Cardiac muscle cell (in vitro differentiated cells and primary cell): ENCODE measurements at places on chromosomes 13 and 19.

GRCh38 chr19:44684892-44685863, 13.8 kb upstream of the CEACAM16 start:
- H3K4me1 ChIP-seq: no peaks in the 10 kb centered on the region
- H3K27ac ChIP-seq: peak overlapping the region; percentile 48
- H3K4me3 ChIP-seq: no peak overlapping the region
- no peaks in the 10 kb centered on the region for H3K27me3 ChIP-seq
- no peaks in the 10 kb centered on the region for H3K36me3 ChIP-seq

DNA sequence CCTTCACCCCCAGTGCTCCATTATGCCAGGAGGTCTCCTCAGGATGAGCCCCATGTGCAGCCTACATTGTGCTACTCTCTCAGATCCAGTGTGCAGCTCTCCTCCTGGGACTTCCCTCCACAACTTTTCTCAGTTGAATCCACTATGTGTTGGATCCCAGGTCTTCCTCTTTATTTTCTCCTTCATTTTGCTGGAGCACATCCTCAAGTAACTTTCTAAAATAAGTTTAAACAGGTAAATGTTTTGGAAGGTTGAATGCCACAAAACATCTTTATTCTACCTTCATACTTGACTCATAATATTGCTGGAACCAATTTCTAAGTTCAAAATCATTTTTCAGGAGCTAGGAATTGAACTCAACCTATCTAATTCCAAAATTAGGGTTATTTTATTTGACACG, 52.1 kb downstream of the C13orf46 start:
- H3K4me1 ChIP-seq: no peaks in the 10 kb centered on the region
- no peak overlapping the region for H3K27ac ChIP-seq
- DNase-seq: no peak
- no peak overlapping the region for H3K4me3 ChIP-seq
- no peaks in the 10 kb centered on the region for H3K27me3 ChIP-seq

GRCh38 chr13:35793823-35794222, 317.3 kb upstream of the MAB21L1 start:
- H3K27ac ChIP-seq: no peak overlapping the region
- H3K4me3 ChIP-seq: no peak overlapping the region
- no peaks in the 10 kb centered on the region for H3K36me3 ChIP-seq
- no peaks in the 10 kb centered on the region for H3K27me3 ChIP-seq
- DNase-seq: no peak

- H3K27me3 ChIP-seq: no peaks in the 10 kb centered on the region
- H3K27ac ChIP-seq: no peak overlapping the region
- H3K4me3 ChIP-seq: no peak overlapping the region
- H3K4me1 ChIP-seq: no peaks in the 10 kb centered on the region
- no peak for DNase-seq
- no peaks in the 10 kb centered on the region for H3K36me3 ChIP-seq
Observed at GRCh38 chr19:13173139-13173737, 23.0 kb downstream of the IER2 start.

- H3K27me3 ChIP-seq: no peaks in the 10 kb centered on the region
- H3K27ac ChIP-seq: no peak overlapping the region
- peaks cover 3% of the 10 kb centered on the region for H3K4me1 ChIP-seq
- DNase-seq: no peak
- H3K36me3 ChIP-seq: no peaks in the 10 kb centered on the region
Observed at GRCh38 chr13:40994581-40995230, 24.4 kb downstream of the ELF1 start.

DNA sequence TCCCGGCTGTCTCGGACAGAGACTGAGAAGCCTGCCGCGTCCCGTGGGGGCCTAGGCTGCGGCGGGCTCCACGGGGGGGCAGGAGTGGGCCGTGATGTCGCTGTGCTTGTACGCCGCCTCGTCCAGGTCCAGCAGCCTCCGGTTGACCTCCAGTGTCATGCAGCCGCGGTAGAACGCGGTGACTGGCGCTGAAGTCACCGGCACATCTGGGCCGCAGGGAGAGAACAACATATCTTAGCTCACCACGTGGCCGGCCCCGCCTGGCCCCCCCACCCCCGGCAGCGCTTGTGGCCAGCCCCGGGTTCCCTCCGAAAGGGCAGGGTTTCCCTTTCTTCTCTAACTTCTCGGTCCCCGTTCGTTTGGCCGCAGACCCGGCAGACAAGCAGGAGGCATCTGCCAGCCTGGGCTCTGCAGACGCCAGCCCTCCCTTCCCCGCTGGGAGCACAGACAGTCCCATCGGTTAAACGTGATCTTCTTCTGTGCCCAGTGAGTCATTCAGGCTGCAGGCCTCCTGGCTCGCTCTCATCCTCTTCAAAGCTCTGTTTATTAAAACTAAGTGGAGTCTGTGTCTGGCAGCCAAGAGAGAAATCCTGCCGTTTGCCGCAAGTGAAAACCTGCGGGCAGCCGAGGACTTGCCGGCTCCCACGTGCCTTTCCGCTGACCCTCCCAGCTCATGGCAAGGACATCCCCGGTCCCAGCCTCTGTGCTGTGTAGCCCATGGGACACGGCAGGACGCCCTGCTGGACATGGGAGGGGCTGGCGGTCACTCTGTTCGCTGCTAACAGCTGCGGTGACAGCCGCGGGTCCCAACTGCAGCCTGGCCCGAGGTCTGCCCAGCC, 42.8 kb downstream of the GAS6 start:
- H3K36me3 ChIP-seq: peaks cover 5% of the 10 kb centered on the region
- DNase-seq: no peak
- no peak overlapping the region for H3K27ac ChIP-seq
- no peaks in the 10 kb centered on the region for H3K4me1 ChIP-seq

DNA sequence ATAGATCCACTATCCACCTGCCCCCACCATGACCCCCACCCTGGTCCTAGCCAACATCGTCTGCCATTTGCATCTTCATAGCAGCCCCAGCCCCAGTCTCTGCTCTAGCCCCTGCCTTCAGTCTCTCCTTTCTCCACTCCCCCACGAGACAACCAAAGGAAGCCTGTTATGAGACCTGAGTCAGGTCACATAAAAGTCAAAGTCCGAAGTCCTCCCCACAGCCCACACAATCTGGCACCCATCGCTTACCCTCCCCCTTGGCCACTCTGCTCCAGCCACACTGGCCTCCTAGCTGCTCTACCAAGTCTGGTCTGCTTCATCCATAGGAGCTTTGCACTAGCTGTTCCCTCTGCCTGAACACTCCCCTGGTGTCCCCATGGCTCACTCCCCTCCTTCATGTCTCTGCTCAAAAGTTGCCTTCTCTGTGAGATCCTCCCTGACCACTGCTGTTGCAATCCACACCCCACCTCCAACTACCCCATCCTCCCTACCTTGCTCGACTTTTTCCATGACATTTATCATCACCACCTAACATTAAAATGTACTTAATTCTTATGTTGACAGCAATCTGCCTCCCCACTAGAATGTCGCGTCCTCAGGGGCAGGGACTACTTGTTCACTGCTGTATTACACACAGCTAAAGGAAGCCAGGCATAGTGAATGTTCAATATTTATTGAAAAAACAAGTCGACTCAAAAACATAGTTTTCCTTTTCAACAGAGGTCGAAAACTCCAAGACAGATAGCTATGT, 1.2 kb upstream of the PLEKHG2 start:
- no peak for DNase-seq
- H3K4me3 ChIP-seq: peak overlapping the region; percentile 34
- peak overlapping the region; percentile 94 for H3K27ac ChIP-seq
- peaks cover 18% of the 10 kb centered on the region for H3K4me1 ChIP-seq
- H3K27me3 ChIP-seq: no peaks in the 10 kb centered on the region

- peaks cover 5% of the 10 kb centered on the region for H3K27me3 ChIP-seq
- DNase-seq: no peak
- H3K4me1 ChIP-seq: peaks cover 5% of the 10 kb centered on the region
- H3K4me3 ChIP-seq: no peak overlapping the region
Observed at GRCh38 chr13:110113284-110113764, 193.6 kb downstream of the COL4A1 start.

DNA sequence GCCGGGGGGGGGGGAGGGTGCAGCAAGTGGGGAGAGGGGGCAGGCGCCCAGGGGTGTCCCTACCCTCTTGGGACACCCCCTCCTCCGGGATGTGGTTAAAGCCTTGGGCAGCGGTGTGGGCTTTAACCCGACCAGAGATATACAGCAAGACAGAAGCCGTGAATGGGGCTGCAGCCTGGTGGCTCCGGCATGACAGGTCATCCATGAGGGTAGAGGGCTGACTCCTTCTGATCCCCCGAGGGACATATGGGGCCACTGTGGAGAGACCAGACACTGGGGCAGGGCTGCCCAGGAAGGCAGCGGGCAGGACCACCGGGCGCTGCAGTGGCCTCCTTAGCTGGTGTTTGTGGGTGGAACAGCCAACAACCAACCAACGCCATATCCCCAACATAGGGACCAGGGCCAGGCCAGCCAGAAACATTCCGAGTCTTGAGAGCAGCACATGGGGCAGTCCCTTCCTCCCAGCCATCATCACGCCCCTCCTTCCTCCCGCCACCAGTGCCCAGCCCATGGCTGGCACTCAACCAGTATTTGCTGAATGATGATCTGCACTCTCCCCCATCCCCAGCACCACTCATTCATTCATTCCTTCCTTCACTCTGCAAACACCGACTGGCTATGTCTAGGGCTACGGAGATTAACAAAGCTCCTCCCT, 18.2 kb downstream of the ELAVL1 start:
- no peak overlapping the region for H3K4me3 ChIP-seq
- peaks cover 55% of the 10 kb centered on the region for H3K36me3 ChIP-seq
- H3K27ac ChIP-seq: no peak overlapping the region
- no peak for DNase-seq

GRCh38 chr19:45514376-45515051, 7.2 kb downstream of the VASP start:
- DNase-seq: no peak
- H3K4me1 ChIP-seq: no peaks in the 10 kb centered on the region
- H3K27ac ChIP-seq: no peak overlapping the region
- no peaks in the 10 kb centered on the region for H3K27me3 ChIP-seq
- H3K4me3 ChIP-seq: no peak overlapping the region

DNA sequence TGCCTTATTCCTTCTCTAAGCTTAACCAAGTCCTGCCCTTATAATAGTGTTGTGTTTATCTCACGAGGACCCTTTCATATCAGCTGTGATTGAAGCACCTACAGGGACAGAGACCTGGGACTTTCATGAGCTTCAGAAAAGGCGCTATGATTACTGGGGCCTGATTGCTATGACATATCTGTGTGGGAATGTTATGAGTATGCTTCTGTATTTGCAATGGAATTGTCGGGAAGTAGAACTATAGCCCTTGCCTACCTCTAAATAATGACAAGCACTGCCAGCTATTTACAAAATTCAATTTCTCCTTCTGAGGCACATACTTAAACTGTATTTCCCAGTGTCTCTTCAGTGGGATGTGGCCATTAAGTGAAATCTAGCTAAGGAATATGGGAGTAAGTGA, 191.5 kb downstream of the LHFPL6 start:
- peaks cover 6% of the 10 kb centered on the region for H3K4me1 ChIP-seq
- H3K4me3 ChIP-seq: no peak overlapping the region
- no peaks in the 10 kb centered on the region for H3K36me3 ChIP-seq
- no peaks in the 10 kb centered on the region for H3K27me3 ChIP-seq
- no peak overlapping the region for H3K27ac ChIP-seq

GRCh38 chr19:10686193-10686592, 15.0 kb upstream of the QTRT1 start:
- no peaks in the 10 kb centered on the region for H3K27me3 ChIP-seq
- no peak for DNase-seq
- H3K27ac ChIP-seq: no peak overlapping the region
- H3K36me3 ChIP-seq: peaks cover 93% of the 10 kb centered on the region
